ENCODE measurements at places on chromosomes 5 and 9.

DNA sequence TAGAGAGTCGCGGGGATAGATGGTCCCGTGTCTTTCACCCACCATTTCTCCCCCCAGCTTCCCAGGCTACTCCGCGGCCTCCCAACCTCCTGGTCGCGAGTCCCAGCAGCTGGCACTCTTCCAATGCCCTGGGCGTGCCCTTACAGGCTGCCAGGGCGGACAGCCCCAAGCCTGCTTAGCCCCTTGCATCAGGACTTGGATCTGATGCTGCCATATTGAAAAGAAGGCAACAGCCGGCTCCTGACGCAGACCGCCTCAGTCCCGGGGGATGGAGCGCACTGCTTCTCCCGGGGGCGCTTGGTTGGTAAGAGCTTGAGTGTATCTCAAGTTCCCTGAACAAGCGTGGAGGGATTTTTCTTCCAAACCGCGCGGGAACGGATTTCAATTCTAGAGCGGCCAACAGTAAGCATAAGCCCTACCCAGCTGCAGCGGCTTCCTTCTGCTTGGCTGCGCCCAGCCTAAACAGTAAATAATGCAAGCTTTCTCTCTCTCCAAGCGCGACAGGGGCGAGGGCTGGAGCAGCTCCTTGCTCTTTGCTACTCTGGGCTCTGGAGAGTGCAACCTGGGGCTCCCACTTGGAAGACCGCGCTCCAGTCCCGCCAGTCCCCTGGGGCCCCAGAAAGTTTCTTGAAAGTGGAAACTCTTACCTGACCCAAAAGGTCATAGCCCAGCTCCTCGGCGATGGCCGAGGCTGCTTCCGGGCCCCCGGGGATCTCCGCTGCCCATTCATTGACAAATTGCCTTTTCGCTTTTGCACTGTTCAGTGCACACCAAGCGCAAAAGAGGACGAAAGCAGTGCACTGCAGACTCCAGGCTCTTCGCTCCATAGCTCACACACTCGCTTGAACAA lies 607 bp downstream of the PCSK1 start:
- peaks cover 27% of the 10 kb centered on the region for H3K27me3 ChIP-seq
- no peak overlapping the region for H3K27ac ChIP-seq
- H3K4me3 ChIP-seq = no peak overlapping the region
- H3K36me3 ChIP-seq = peaks cover 1% of the 10 kb centered on the region
- peaks cover 15% of the 10 kb centered on the region for H3K4me1 ChIP-seq

GRCh38 chr5:141915881-141916336 lies 7.8 kb upstream of the DELE1 start:
- no peak for DNase-seq
- H3K4me3 ChIP-seq = no peak overlapping the region
- no peaks in the 10 kb centered on the region for H3K36me3 ChIP-seq
- H3K4me1 ChIP-seq = peaks cover 21% of the 10 kb centered on the region
- no peak overlapping the region for H3K27ac ChIP-seq
- H3K27me3 ChIP-seq = peaks cover 3% of the 10 kb centered on the region

DNA sequence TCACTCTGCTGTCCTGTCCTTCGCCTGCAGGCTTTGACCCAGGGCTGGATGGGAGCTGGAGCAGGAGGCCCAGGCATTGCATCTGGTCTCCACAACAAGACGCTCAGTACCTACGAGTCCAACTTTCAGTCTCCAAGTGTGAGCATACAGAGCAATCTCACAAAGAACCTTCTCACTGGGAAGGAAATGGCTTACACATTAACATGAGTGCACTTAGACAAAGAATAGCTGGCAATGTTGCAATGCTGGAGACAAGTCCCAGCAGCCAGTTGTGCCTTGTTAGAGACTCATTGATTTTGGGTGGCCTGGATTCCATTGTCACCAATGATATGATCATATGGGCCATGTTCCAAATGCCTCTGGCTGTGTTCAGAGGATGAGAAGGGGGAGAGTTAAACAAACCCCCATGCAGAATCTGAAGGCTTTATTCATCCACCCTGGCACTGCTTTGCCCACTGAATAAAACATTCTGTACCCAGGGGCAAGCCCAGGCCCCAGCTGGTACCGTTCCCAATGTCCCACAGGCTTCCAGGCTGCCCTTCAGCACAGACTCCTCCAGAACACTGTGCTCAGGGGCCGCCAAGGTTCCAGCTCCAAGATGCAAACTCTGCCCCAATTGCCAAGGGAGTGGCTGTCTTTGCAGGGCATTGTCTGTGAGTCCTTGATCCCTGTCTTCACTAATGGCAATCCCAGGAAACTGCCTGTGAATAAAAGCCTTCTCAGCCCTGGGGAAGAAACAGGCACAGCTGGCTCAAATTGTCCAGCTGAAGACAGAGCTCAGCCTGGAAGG lies 185.5 kb downstream of the HSD17B3 start:
- H3K4me1 ChIP-seq = peaks cover 2% of the 10 kb centered on the region
- no peak for DNase-seq
- H3K27me3 ChIP-seq = peaks cover 29% of the 10 kb centered on the region
- no peak overlapping the region for H3K4me3 ChIP-seq
- peaks cover 9% of the 10 kb centered on the region for H3K36me3 ChIP-seq

- no peaks in the 10 kb centered on the region for H3K4me1 ChIP-seq
- no peaks in the 10 kb centered on the region for H3K27me3 ChIP-seq
- DNase-seq = no peak
- H3K36me3 ChIP-seq = no peaks in the 10 kb centered on the region
- H3K27ac ChIP-seq = no peak overlapping the region
These were observed 541.7 kb downstream of the MTRR start for GRCh38 chr5:8410618-8411017.

DNA sequence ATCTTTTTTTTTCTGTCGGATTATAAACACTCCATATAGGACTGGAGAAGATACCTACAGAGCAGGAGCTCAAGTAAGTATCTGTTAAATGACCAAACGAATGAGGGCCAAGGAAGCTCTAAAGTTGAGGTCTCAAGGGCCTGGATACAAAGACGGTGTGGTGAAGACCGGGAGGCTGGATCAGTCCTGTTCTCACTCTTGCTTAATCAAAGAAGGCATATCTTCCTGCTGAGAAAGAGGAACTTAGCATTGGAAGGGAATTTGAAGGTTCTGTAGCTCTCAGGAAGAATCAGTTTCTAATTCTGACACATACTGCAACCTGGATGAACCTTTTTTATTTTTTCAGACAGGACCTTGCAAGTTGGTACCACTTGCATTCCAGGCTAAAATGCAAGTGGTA lies 28.3 kb upstream of the PAX5 start:
- DNase-seq = no peak
- peaks cover 26% of the 10 kb centered on the region for H3K4me1 ChIP-seq
- no peak overlapping the region for H3K27ac ChIP-seq
- no peak overlapping the region for H3K4me3 ChIP-seq

DNA sequence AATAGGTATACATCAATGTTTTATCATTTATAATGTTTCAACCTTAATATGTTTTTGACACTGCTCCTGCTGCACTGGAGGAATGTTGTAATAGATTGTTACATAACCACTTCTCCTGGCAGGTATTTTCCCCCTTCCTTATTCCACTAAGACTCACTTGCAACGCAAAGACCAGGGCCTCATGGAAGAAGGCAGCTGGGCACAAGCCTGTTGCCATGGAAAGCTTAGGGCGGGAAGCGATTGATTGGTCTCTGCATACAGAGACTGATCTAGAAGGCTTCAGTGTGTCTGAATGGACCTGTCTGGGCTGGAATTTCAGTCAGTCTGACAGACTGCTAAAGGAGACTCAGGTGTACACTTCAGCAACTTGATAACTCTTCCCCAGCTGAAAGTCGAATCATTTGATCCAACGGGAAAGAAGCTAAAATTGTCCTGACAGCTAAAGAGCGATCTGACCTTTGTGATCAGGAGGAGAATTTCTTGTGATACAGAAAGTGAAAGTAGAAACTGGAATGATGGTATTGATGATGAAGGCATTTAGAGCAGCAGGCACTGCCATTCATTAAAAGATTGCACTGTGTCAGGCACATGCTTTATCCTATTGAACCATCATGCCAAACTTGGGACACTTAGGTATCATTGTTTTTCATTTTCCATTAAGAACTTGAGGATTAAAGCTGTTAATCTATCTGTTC lies 65.1 kb downstream of the GRIA1 start:
- H3K4me1 ChIP-seq = no peaks in the 10 kb centered on the region
- no peak overlapping the region for H3K27ac ChIP-seq
- no peak for DNase-seq
- no peaks in the 10 kb centered on the region for H3K27me3 ChIP-seq
- H3K4me3 ChIP-seq = no peak overlapping the region

- H3K4me3 ChIP-seq = peak overlapping the region; percentile 41
- H3K36me3 ChIP-seq = peaks cover 28% of the 10 kb centered on the region
- peak overlapping the region; percentile 48 for H3K27ac ChIP-seq
- H3K27me3 ChIP-seq = no peaks in the 10 kb centered on the region
- H3K4me1 ChIP-seq = peaks cover 64% of the 10 kb centered on the region
- DNase-seq = no peak
These were observed 29.8 kb downstream of the TNFAIP8 start for GRCh38 chr5:119385536-119386128.

DNA sequence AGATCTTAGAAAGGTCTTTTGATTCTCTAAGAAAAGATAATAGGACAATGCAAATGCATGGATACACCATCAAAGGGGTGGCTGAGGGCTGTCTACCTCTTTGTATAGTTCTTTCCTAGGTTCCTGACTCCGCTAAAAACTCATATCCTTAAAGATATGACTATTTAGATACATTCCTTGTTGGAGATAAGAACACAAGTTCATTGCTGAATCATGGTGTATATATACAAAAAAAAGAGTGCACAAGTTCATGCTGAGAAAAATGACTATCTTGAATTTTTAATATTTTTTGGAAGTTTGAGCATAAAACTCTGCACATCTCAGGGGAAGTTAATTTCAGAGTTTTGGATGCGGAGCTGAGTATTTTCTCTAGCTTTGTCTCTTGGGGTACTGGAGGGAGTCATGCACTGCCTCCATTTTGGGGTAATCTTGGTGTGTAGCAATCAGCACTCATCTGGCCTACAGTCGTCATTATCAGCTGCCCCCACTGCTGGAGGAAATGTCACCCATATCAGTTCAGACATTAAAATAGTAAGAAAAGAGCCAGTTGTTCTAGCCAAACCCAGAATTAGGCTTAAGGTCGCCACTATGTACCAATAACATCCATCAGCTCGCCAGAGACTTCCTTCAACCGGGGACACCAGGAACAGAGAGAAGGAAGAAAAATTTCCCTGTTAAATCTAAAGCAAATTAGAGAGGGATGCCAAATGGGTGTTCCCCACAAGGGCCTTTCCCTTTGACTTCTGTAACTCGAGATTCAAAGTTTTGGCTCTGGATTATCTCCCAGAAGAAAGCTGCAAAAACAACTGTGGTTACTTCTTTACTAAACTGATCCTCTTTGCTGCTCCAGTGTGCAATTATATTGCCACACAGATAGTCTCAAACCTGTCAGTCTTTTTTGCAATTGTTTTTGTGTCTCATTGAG lies 49.0 kb downstream of the PTTG1 start:
- peak overlapping the region; percentile 82 for H3K27ac ChIP-seq
- no peak for DNase-seq
- H3K4me1 ChIP-seq = peaks cover 40% of the 10 kb centered on the region
- no peaks in the 10 kb centered on the region for H3K27me3 ChIP-seq

DNA sequence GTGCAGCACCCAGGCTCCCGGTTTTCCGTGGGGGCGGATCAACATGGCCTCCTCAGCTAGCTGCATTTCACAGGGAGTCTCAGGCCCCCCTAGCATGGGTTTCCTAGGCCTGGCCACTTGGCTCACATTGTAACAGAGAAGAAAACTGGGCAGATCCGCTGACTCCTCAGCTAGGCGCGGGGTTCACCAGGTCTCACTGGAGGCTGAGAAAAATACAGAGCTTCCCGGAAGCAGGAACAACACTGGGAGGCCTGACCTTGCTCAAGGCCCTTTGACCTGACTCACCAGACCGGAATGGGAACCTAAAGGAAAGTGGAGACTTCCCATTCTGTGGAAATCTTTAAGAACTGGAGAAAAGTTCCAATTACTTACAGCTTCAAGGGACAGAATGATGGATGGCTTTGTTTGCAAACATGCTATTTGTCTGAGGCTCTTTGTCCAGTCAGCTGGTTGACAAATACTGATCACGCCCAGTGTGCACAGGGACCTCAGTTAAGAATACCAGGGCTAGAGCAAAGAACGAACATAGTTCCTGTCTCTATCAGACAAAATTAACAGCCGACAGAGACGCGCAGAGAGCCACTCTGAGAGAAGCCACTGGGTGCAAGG lies 88.7 kb upstream of the LRRTM2 start:
- no peak overlapping the region for H3K4me3 ChIP-seq
- H3K4me1 ChIP-seq = no peaks in the 10 kb centered on the region
- no peaks in the 10 kb centered on the region for H3K27me3 ChIP-seq

Data from memory B cell (primary cell).